ENCODE measurements at places on chromosomes 11 and 22.

GRCh38 chr11:71304045-71304444 lies 51.7 kb upstream of the SHANK2 start:
- DNase-seq: no peak

- DNase-seq: no peak
These were observed 120.4 kb downstream of the CCDC34 start for GRCh38 chr11:27242591-27242990.

GRCh38 chr11:69429716-69430491 lies 51.6 kb upstream of the LINC01488 start:
- no peak for DNase-seq

GRCh38 chr11:10655227-10655626 lies 38.3 kb downstream of the IRAG1 start:
- DNase-seq: no peak

DNA sequence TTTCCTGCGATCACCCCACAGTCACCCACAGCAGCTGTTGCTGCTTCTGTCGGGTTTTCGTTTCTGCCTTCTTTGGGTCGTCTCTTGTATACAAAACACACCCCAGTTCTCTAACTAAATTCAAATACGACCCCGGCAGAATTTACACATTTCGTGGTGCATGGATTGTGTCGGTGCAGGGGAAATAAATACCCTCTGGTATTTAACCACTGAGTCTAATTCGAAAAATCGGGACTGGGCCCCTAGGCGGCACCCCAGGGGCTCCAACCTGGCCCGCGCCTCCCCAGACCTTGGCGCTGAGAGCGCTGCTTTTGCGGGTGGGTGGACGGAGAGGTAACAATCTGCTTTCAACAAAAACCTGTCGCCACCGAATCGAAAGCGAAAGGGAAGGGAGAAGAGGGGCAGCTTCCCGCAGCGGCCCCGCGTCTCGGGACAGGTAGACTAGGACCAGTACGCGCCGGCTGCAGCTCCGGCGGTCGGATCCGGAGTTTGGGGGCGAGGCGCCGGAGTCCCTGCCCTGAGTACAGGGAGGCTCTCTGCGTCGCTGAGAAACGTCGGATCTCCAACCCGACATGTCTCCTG lies 4.4 kb downstream of the ALX4 start:
- no peak for DNase-seq

DNA sequence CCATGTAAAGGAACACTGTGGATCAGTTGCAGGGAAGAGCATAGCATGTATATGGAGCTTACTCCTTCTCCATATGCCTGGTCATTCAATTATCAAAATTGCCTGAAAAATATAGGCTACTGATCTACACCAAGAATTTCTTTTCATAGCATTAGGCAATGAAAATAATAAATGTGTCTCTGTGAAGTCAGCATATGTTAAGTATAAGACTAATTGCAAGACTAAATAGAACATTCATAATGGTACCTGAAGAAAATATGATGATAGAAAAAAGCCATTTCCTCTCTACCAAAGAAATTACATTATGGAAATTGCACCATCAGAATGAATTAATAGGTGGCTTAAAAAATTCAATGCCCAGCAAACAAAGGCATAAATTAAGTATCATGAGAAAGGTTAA lies 584.7 kb downstream of the NELL1 start:
- DNase-seq: no peak

- no peak for DNase-seq
These were observed 8.0 kb upstream of the PDGFB start for GRCh38 chr22:39252461-39253434.
